ENCODE measurements at places on chromosomes 5 and 9. TPM values are rescaled to one million over a fixed set of nuclear protein-coding genes. Genes with fewer than 3 reads are reported as not detected.

SLC36A2 gene
- total RNA-seq, result not detected

LURAP1L gene
- 6.1 TPM for total RNA-seq

TAF11L10 gene
- total RNA-seq, result not detected

DHFR gene
- total RNA-seq, result 29.4 TPM

FBP2 gene
- total RNA-seq, result not detected

Data from IMR-90 (cell line).